Spinal cord (tissue), 10 donors: ENCODE measurements at places on chromosomes 2 and 18.

- H3K27ac ChIP-seq: no peak overlapping the region
- DNase-seq: no peak
- no peaks in the 10 kb centered on the region for H3K27me3 ChIP-seq
- H3K4me3 ChIP-seq: no peak overlapping the region
Measured at GRCh38 chr2:105800036-105800713, 55.5 kb downstream of the NCK2 start.

DNA sequence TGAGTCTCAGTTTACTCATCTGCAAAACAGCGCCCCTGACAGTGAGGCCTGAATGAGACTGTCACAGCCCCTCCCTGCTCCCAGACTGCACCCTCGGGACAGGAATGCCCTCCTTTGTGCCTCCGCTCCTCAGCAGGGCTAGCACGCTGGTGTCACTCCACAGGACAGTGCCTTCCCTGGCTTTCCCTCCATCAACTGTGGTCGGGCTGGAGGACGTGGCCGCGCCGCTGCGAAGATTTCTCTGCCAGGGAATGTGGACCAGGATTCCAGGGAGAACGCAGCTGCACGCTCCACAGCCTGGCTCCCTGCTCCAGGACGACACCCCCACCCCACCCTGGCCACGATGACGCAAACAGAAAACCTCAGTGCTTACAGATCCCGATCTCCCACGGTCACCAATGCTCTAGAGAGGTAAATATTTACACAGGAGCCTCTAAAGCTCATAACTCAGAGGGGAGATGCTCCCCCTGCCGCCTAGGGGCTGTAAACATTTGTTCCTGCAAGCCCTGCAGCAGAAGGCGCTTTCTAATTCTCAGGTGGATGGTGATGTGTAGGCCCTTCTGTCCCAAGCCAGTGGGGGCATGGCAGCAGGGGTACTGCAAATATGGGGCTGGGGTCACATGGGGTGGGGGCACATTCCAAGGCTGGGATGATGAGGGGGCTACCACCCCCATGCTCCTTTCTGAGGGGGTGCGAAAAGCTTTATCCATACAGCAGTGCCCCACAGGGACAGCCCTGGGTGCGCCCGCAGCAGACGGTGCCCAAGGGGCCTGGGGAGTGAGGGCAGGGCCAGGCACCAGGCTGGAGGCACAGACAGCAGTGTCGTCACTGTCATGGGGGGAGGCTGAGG lies 12.4 kb downstream of the HS6ST1 start:
- peaks cover 71% of the 10 kb centered on the region for H3K36me3 ChIP-seq
- no peak overlapping the region for H3K4me3 ChIP-seq
- H3K4me1 ChIP-seq: peaks cover 99% of the 10 kb centered on the region
- no peaks in the 10 kb centered on the region for H3K27me3 ChIP-seq
- DNase-seq: no peak

GRCh38 chr18:50422286-50422898 lies 47.5 kb downstream of the SKA1 start:
- no peaks in the 10 kb centered on the region for H3K36me3 ChIP-seq
- H3K4me1 ChIP-seq: no peaks in the 10 kb centered on the region
- DNase-seq: no peak
- H3K27ac ChIP-seq: no peak overlapping the region
- no peak overlapping the region for H3K4me3 ChIP-seq
- no peaks in the 10 kb centered on the region for H3K27me3 ChIP-seq

DNA sequence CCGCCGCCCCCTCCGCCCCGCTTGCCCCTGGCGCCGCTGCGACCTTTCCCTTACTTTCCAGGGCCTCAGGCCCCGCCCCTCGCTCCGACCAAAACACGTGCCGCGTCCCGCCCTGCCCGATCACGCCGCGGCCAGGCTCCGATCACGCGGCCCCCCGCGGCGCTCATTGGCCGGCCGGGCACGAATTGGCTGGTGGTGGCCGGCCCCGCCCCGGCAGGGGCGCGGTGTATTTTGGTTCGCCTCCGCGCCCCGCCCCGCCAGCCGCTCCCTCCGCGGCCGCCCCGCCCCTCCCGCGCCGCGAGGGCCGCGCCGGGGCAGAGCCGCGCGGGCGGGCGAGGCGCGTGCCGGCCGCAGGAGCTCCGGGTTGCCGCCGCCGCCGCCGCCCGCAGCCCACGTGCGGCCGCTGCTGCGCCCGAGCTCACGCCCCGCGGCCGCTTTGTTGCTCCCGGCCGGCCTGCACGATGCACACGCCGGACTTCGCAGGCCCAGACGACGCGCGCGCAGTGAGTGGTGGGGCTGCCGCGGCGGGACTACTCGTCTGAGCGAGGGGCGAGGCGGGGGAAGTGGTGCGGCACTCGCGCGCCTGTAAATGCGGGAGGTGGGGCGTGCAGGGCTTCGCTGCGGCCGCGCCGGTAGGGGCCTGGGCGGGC lies at the start of gene KLF11:
KLF11 (plus strand) TSS at position 295 of the 650 bp plus-strand sequence; CDS start at position 462, 167 bp downstream.
- H3K4me1 ChIP-seq: peaks cover 47% of the 10 kb centered on the region
- DNase-seq: no peak
- H3K36me3 ChIP-seq: peaks cover 14% of the 10 kb centered on the region
- H3K27me3 ChIP-seq: no peaks in the 10 kb centered on the region

GRCh38 chr2:121002597-121002996 lies 266.9 kb downstream of the GLI2 start:
- no peak overlapping the region for H3K27ac ChIP-seq
- no peaks in the 10 kb centered on the region for H3K27me3 ChIP-seq
- H3K36me3 ChIP-seq: no peaks in the 10 kb centered on the region
- no peak for DNase-seq

DNA sequence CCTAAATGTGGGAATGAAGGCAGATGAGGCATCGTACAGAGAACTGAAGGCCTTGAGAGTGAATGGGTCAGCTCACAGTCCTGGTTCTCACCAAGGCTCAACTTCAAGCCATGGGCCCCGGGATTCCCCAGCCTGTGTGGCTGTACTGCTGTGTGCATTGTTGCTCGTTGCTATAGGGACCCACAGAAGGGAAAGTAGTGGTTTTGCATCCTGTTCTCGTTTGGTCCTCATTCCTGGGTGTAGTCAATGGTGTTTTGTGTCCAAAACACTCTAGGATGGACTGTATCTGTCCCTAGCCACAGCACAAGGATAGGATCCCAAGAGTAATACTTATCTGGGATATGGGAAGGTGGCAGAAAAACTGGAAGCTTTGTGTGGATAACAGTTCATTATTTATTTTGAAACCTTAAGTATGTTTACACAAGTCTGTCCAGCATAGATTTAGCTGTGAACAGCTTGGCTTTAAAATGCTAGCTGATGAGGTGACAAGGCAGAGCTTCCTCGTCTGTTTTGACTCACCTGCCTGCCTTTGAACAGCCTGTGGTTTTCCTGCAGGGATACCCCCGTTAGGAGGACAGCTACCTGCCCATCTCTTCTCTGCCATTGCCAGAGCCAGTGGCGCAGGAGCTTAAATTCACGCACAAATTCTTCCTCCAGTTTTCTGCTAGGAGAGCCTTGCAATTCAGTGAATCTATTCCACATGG lies 85.0 kb downstream of the WDSUB1 start:
- no peaks in the 10 kb centered on the region for H3K27me3 ChIP-seq
- H3K4me1 ChIP-seq: peaks cover 20% of the 10 kb centered on the region
- H3K27ac ChIP-seq: no peak overlapping the region
- no peak for DNase-seq

DNA sequence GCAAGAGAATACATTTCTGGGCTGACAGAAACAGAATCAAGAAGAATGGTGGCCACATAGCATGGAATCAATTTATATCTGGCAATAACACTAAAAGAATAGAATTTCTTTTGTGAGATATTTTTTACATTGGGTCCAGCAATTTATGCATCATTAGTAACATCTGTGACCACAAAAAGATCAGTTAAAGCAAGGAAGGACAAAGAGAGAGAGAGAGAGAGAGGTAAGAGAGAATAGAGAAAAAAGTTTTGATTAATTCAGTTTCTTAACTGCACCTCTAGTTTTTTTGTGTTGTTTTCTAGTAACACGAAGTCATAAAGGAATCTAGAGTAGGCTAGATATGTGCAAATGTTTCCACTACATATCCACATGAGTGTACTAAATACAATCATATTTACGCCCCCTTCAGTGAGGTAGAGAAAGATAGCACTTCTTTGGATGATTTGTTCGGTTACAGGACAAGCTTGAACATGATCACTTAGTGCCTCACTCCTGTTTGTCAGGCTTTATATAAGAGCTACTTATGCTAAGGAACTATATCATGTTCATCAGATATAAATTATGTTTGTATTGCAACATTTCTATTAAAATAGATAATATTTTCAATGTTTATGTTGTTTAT lies 247.4 kb upstream of the COL3A1 start:
- no peak overlapping the region for H3K4me3 ChIP-seq
- H3K27me3 ChIP-seq: no peaks in the 10 kb centered on the region
- H3K4me1 ChIP-seq: no peaks in the 10 kb centered on the region
- no peak overlapping the region for H3K27ac ChIP-seq

- peaks cover 43% of the 10 kb centered on the region for H3K36me3 ChIP-seq
- peaks cover 9% of the 10 kb centered on the region for H3K4me1 ChIP-seq
- no peak overlapping the region for H3K27ac ChIP-seq
- no peak overlapping the region for H3K4me3 ChIP-seq
- no peaks in the 10 kb centered on the region for H3K27me3 ChIP-seq
- DNase-seq: no peak
Measured at GRCh38 chr2:239171643-239172042, 229.2 kb downstream of the HDAC4 start.

DNA sequence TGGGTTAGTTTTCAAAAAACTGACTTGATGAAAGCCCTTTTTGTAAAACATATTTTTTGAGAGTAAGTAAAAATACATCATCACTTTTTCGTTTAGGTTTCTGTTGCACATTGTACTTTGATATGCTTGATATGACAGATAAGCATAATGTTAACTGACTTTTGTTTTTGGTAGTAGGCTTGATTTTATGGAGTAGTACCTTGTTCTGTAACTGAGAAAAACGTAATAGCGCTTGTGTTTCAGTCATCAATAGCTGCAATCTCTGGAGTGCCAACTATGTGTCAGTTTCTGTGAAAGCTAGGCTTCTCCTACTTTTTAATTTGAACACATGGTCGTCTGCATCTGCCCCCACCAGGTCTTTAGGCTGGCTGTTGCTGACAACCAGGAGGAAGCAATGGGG lies 1.3 kb downstream of the LCLAT1 start:
- H3K4me1 ChIP-seq: peaks cover 5% of the 10 kb centered on the region
- no peak for DNase-seq
- no peak overlapping the region for H3K27ac ChIP-seq
- H3K36me3 ChIP-seq: no peaks in the 10 kb centered on the region
- H3K4me3 ChIP-seq: no peak overlapping the region

- no peaks in the 10 kb centered on the region for H3K36me3 ChIP-seq
- peaks cover 9% of the 10 kb centered on the region for H3K4me1 ChIP-seq
- no peak overlapping the region for H3K4me3 ChIP-seq
Measured at GRCh38 chr2:119710281-119710680, 31.3 kb downstream of the TMEM177 start.

DNA sequence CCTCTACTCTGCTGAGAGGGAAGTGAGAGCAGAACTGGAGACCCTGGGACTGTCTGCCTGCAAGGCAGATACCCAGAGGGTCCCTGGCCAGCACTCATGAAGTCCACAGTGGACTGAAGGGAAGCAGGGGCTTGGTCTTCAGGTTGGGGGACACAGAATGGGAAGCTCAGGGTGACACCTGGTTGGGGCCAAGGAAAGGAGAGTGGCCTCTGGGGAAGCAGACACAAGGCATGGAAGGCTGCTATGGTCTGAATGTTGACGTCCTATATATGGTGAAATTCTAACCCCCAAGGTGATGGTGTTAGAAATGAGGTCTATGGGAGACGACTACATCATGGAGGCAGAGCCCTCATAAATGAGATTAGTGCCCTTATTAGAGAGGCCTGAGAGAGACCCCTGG lies 69.3 kb downstream of the MRO start:
- H3K4me3 ChIP-seq: no peak overlapping the region
- no peaks in the 10 kb centered on the region for H3K36me3 ChIP-seq
- no peak for DNase-seq
- H3K27ac ChIP-seq: no peak overlapping the region
- H3K4me1 ChIP-seq: peaks cover 10% of the 10 kb centered on the region

DNA sequence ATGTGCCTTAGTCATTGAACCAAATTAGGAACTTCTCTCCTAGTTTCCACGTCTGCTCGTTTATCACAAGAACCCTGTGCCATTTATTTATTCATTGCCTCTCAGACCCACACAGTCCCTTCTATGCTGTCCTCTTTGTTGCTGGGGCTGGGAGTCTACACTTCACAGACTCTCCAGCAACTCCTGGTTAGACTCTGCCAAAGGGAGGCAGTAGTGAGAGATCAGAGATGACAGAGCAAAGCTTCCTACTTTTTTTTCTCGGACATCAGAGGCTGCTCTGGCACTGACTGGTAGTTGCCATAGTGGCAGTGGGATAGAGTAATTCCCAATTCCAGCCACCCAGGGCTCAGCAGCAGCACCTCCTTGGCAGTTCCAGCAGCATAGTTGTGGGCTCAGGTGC lies 277.5 kb downstream of the BCL11A start:
- no peaks in the 10 kb centered on the region for H3K36me3 ChIP-seq
- no peak overlapping the region for H3K27ac ChIP-seq
- no peak for DNase-seq
- H3K27me3 ChIP-seq: no peaks in the 10 kb centered on the region
- H3K4me3 ChIP-seq: no peak overlapping the region
- peaks cover 4% of the 10 kb centered on the region for H3K4me1 ChIP-seq

GRCh38 chr2:172877826-172878225 lies 142.2 kb downstream of the RAPGEF4 start:
- no peaks in the 10 kb centered on the region for H3K27me3 ChIP-seq
- H3K36me3 ChIP-seq: no peaks in the 10 kb centered on the region
- DNase-seq: no peak
- no peaks in the 10 kb centered on the region for H3K4me1 ChIP-seq
- no peak overlapping the region for H3K4me3 ChIP-seq
- H3K27ac ChIP-seq: no peak overlapping the region

DNA sequence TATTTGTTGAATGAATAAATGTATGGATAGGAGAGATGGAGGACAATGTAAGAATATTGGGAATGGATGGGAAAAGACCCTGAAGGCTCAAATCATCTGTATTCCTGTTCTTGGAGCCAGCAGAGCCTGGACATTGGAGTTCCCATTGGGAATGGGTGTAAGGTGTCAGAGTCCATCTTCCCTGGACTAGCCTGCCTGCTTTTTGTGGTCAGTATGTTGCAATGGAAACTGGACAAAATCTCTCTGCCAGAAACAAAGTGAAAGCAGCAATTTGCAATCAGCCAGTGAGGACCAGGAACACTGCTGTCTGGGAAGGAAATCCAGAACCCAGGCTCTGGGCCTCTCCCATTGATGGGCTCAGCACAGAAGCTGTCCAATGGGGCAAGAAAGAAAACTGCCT lies 83.5 kb upstream of the SKOR2 start:
- peaks cover 6% of the 10 kb centered on the region for H3K27me3 ChIP-seq
- no peak overlapping the region for H3K27ac ChIP-seq
- H3K4me1 ChIP-seq: peaks cover 9% of the 10 kb centered on the region
- no peak overlapping the region for H3K4me3 ChIP-seq

- no peak overlapping the region for H3K4me3 ChIP-seq
- no peak for DNase-seq
- no peaks in the 10 kb centered on the region for H3K4me1 ChIP-seq
Measured at GRCh38 chr2:239625971-239626734, 225.3 kb upstream of the HDAC4 start.

GRCh38 chr2:182020286-182021070 lies 34.8 kb downstream of the PPP1R1C start:
- H3K27me3 ChIP-seq: no peaks in the 10 kb centered on the region
- no peak for DNase-seq
- no peaks in the 10 kb centered on the region for H3K4me1 ChIP-seq
- H3K4me3 ChIP-seq: no peak overlapping the region
- no peaks in the 10 kb centered on the region for H3K36me3 ChIP-seq
